CD8-positive, alpha-beta T cell (primary cell): ENCODE measurements at places on chromosomes 4 and X.

- no peak for DNase-seq
Measured at GRCh38 chr4:52837716-52838558, 24.2 kb upstream of the RASL11B start.

- DNase-seq = no peak
Measured at GRCh38 chr4:67603310-67604028, 44.9 kb downstream of the STAP1 start.

GRCh38 chr4:129358571-129358970 lies 262.6 kb downstream of the C4orf33 start:
- no peak for DNase-seq

GRCh38 chr4:92825791-92826190 lies 522.0 kb downstream of the GRID2 start:
- no peak for DNase-seq

GRCh38 chr4:116925900-116926457 lies 159.4 kb downstream of the TRAM1L1 start:
- DNase-seq = peak; percentile 1

- no peak for DNase-seq
Measured at GRCh38 chrX:115939636-115940160, 230.8 kb upstream of the AGTR2 start.

GRCh38 chr4:39741401-39741800 lies 43.5 kb downstream of the UBE2K start:
- DNase-seq = no peak

GRCh38 chr4:186545436-186545835 lies 9.9 kb downstream of the MTNR1A start:
- DNase-seq = no peak

- no peak for DNase-seq
Measured at GRCh38 chrX:36422368-36422767, 502.8 kb downstream of the CFAP47 start.

DNA sequence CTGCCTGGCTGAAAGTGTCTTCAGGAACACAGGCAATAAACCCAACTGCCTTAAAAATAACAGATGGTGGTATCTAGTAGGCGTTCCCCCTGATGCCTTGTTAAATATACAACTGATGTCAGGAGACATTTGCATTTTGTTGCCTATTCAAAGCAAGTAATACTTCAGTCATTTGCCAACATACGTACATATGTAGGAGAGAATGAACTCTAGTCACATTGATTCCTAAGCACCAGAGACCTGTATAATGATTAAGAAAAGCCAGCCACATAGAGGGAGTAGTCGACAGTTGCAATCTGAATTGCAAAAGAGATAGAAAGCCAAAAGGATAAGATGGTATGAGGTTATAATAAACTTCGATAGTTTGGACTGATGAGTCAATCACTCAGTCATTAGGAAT lies 191.0 kb upstream of the EMCN start:
- no peak for DNase-seq

DNA sequence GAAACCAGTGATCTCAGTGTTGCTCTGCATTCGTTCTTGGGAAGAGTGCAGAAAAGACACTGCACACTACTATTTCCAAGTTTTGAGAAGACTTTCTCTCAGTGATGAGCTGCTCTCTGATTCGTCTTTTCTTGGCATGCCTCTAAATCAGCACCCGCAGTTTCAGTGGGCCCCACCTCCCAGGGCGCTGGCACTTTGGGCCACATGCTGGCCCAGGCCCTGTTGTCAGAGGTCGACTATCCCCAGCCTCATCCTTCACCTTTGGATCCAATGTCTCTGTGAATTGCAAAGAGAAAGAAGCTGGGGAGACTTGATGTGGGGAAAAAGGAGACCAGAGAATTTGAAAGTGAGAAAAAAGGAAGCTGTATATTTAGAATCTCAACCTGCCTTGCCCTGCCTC lies 644.1 kb upstream of the PITX2 start:
- no peak for DNase-seq

DNA sequence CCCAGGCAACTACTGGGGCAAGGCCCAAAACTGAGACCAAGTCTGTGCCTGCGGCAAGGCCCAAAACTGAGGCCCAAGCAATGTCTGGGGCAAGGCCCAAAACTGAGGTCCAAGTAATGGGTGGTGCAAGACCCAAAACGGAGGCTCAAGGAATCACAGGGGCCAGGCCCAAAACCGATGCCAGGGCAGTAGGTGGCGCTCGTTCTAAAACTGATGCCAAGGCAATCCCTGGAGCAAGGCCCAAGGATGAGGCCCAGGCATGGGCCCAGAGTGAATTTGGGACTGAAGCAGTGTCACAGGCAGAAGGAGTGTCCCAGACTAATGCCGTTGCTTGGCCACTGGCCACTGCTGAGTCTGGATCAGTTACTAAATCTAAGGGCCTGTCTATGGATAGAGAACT lies 2.7 kb downstream of the GPRASP2 start:
- no peak for DNase-seq

GRCh38 chr4:183873409-183874185 lies 31.5 kb upstream of the STOX2 start:
- no peak for DNase-seq

DNA sequence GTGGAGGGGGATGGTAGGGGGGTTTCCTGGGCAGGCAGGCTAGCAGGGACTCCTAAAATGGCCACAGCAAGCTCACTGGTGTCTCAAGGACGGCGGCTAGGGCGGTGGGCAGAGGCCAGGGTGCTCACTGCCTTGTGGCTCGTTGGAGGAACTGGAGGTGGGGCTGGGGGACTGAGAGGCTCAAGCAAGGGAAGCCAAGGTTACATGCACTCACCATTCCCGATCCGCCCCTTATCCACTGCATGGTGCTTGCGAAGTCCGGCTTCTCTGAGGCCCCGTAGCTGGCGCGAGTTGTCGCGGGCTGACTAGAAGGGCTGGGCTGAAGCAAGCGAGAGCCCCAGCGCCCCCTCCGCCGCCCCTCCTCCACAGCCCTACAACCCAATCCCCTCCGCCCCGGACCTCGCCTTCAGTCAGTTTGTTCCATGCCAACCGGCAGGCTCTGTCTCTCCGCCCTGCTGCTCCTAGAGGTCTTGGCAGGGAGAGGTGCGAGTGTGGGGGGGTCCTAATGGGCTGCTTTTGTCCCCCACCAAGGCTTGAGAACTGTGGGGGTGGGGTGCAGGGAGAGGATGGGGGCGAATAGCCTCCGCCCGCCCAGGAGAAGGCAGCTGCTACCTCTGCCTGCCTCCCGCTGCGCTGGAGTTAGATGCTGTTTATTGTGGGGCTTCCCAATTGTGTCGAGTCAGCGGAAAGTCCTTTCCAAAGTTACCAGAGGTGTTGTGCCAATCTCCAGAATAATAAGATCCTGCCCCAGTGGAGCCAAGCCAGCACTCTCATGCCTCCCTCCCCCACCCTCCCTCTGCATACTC lies at the start of gene ARHGEF9:
ARHGEF9 (minus strand) TSS at position 313 of the 806 bp plus-strand sequence; CDS start at position 244, 69 bp downstream.
- DNase-seq = no peak

- DNase-seq = no peak
Measured at GRCh38 chr4:139501117-139501516, 47.2 kb downstream of the RAB33B start.

- no peak for DNase-seq
Measured at GRCh38 chr4:173367946-173368345, 2.8 kb upstream of the SAP30 start.

GRCh38 chr4:128232719-128233118 lies 54.9 kb downstream of the PGRMC2 start:
- no peak for DNase-seq

DNA sequence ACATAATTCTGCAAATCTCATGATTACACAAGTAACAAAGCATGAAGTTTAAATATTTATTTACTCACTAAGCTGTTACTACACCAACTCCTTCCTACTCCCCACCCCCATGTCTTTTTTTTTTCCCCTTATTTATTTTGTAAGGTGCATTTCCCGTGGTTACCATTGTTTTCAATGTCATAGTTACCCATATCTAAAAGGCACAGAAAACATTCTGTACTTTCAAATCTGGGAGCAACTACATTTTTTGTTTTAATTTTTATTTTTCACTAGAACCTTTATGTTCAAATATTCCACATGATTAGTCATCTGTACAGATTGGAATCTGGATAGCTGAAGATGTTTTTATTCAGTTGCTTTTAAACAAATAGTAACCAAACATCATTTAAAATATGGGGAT lies 62.8 kb downstream of the PPP3CA start:
- DNase-seq = no peak

GRCh38 chrX:56782791-56783449 lies 53.9 kb downstream of the NBDY start:
- no peak for DNase-seq

GRCh38 chr4:18067031-18067430 lies 45.5 kb upstream of the LCORL start:
- no peak for DNase-seq

GRCh38 chrX:9318213-9318612 lies 146.6 kb upstream of the TBL1X start:
- DNase-seq = peak; percentile 46

DNA sequence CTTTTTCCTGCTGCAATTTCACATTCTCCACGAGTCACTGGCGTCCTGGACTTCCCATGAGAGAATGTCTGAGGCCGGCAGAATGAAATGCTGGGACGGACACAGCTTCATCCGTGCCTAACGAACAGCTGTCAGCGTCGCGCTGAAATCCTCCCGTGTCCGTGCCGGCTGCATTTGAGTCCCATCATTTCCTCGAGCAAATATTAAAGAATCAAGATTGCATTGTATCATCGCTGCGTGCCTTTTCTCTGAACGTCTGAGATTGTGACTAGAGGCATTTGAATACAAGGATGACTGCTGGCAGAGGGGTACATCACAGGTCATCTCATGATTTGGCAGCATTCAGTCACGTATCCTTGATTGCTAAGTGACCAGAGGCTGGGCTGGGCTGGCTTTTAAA lies 279.9 kb downstream of the ASMT start:
- DNase-seq = no peak

DNA sequence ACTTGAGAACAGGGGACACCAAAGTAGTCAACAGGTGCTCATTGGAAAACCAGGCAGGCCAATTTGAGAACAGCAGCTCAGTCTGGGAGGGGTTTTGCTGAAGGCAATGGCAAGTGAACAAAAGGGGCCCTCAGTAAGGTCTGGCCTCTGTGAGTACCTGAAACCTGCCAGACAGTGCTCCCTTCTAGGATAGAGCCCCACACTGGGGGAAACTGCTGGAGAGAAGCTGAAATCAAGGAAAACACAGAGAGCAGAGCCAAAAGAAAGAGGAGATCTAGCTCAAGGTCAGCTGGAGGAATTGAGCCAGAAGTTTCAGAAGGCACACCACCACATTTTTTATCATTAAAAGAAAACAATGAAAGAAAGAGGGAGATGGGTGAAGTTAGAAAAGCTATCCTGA lies 28.2 kb downstream of the PNMA6E start:
- no peak for DNase-seq

- peak; percentile 54 for DNase-seq
Measured at GRCh38 chrX:56728752-56729151, 291 bp upstream of the NBDY start.

DNA sequence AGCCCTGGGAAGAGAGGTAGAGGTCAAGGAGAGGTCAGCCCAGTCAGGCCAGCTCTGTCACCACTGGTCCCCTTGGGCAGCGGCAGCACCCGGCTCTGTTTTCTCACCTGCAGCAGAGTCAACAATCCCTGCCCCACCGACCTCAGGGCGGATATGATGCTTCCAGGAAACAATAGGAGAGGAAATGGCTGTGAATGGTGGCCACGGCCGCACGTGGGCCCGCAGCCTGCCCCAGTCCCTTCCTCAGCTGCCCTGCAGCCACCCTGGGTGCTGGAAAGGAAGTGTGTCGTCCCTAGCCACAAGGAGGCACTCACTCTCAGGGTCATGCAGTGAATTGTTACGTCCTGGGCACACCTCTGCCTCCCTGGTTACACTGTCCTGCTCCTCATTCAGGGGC lies 92.5 kb upstream of the ENPP6 start:
- DNase-seq = peak; percentile 20

- DNase-seq = no peak
Measured at GRCh38 chr4:15194520-15194919, 192.2 kb downstream of the CPEB2 start.

DNA sequence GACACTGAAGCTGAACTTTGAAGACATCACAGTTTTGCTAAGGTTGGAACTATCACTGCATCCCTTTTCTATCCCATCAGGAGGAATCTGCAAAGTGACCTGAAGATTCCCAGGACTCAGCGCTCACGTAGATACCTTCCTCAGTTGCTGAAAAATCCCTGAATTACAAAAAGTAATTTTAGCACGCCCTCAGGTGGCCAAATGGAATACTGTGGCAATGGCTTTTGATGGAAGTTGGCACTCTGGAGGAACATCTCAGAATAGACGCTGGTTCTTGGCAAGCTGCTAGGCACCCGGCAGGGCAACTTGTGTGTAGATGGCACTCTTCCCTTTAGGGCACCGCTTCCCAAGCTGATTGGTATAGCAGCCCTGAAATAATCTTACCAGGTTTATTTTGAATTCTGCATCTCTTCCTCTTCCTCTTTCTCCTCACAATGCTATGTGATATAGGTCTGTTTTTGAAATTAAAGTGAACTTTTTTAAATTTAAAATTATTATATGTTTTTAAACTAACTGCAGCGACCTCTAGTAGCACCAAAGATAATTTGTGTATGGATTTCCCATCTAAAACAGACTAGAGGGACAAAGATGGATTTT lies 16.3 kb upstream of the ESX1 start:
- DNase-seq = peak; percentile 18

- no peak for DNase-seq
Measured at GRCh38 chr4:2057382-2058065, 1.6 kb upstream of the NAT8L start.

DNA sequence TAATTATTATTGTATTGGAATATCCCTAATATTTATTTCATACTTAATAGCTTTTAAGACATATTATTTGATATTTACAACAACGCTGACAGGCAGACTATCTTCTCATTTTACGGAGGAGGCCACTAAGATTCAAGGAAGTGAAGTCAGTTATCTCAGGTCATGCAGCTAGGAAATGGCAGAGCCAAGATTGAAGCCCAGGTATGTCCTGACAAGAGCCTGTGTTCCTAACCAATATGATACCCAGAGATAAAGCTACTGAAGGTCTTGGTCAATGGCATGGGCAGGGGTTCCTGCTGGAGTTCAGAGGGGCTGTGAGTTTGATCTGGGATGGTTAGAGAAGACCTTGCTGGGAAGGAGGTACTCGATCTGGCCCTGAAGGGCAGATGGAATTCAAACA lies 47.1 kb downstream of the ARHGEF6 start:
- DNase-seq = no peak

GRCh38 chrX:112901869-112902725 lies 61.5 kb upstream of the AMOT start:
- DNase-seq = no peak

DNA sequence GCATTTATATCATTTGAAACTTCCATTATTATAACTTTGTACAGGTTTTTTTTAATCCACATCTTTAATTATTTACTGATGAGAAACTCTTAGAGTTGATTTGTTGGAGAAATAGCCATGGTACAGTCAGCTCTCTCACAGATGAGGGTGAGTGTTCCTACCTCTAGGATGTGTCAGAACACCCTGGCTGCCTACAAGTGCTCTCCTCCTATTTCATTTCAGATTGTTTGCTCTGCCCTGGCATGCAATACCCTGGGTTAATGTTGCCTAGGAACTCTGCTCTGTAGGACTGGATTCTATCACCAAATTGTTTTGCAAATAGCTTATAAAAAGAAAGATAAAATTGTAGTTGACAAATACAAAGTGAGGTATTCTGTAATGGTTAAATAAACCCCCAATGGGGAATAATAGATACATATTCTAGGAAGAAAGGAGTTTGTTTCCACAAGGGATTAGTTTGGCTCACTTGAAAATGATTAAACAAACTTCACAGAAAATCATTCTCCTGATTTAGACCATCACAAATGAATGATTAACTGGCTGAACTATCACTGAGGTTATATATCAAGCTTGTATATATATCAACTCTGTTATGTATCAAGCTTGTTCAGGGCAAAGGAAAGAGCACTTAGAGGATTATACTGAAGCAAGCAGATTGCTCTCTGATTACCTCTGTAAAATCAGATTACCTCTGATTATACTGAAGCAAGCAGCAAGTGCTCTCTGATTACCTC lies 150.0 kb downstream of the PDE5A start:
- no peak for DNase-seq
